ENCODE measurements at places on chromosomes 16 and 17.

GRCh38 chr17:12729086-12729485 is 60.2 kb upstream of the ARHGAP44 start:
- no peak for DNase-seq

DNA sequence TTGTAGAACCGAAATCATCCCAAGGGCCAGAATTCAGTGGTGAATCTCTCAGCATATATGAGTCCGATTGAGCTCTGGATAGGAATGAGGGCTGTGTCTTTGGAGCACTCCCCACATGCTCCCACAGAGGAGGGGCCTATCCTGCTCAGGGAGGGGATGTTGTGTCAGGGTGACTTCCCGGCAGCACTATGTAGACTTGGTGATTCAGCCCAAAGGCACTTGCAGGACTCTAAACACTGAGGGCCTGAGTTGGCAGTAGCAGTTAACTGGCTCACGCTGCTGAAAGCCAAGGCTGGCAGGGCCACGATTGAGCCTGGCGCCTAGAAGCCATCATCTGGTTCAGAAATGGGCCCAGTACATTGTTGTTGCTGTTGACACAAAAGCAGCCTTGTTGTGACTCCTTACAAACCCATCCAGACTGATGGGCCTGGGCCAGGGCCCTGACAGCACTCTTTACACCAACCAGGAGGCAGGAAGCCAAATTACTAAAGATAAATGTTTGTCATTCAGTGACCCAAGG is 31.9 kb downstream of the NMT1 start:
- no peak for DNase-seq

GRCh38 chr16:89279666-89280481 is 62.4 kb downstream of the ZNF778 start:
- DNase-seq, result no peak

DNA sequence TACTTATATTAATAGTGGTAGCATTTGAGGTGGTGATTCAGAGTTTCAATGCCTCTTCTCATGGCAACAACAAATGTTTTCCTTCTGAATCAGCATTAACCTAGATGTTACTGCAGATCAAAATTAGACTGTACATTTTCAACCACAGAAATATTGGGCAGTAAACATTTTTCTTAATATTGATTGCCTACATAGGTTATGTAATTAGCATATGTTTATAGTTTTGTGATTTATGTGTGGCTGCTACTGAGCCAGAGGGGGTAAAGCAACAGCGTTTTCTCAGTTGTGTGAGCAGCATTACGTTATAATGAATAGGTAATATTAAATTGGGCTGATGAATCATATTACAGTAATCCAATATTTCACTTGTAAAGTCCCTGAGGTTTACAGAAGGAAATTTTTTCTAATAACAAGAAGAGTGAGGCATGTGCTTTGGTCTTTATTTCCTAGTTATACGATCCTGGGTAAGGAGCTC is 18.8 kb upstream of the BMERB1 start:
- DNase-seq, result no peak

DNA sequence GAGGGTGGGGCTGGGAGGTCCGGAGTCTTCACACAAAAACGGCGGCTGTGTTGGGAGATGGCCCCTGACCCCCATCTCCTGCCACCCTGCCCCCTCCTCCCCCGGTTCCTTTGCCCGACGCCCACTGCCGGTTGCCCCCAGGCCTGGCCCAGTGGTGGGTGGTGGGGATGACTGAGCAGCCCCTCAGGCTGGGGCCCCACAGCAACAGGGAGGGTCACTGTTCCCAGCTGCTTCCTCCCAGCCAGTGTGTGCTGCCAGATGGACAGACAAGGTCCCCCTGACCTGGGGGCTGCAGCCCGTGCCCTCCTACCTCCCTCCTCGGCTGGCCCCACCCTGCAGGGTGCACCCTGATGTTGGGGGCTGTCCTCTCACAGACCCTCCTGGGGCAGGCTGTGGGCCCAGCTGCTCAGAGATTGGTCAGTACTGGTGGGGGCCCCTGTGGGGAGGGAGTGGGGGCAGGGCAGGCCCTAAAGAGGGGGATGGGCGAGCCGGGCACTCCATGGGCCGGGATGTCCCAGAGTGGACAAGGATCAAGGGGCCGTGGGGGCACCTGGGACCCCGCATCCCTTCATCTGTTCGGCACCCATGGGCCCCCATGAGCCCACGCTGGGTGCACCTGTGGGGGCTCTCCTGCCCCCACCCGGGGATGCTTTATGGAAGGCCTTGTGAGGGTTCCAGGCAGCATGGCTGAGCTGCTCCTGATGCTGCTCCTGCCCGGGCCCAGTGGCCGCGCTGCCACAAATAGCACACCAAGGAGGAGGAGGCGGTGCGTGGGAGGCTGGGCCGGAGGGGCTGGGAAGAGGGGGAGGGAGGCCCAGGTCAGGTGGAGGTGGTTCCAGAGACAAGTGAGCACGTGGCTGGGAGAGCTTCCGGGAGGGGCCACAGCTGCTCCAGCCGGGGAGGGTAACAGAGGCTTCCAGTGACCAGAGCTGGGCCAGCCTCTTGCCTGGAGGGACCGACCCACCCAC is 5.1 kb downstream of the C1QTNF8 start:
- no peak for DNase-seq

- DNase-seq, result no peak
Measured at GRCh38 chr17:83186751-83187421, 107.5 kb downstream of the METRNL start.

- DNase-seq, result no peak
Measured at GRCh38 chr17:29113334-29113733, 66.9 kb downstream of the MYO18A start.

- DNase-seq, result no peak
Measured at GRCh38 chr17:51908841-51909537, 249.5 kb downstream of the CA10 start.

- DNase-seq, result no peak
Measured at GRCh38 chr16:4270595-4270994, 2.2 kb downstream of the TFAP4 start.

DNA sequence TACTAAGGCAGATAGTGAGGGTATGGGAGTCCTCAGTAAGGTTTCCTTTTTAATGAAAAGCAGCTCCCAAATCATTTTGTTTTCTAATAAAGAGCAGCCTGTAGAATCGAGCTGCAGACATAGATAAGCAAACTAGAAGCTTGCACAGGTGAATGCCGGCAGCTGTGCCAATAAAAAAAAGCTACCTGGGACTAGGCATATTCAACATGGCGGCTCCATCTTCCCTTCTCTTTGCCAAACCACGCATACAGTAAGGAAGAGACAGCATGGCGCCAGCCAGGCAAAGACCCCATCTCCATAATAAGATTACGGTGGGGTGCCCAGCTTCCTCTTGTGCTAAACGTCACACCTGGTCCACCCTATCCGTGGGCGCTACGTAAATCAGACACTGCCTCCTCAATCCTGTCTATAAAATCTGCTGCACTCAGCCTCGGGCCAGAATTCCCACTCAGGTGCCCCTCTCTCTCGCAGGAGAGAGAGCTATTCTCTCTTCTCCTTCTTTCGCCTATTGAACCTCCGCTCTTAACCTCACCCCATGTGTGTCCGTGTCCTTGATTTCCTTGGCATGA is 92.7 kb upstream of the FA2H start:
- no peak for DNase-seq

DNA sequence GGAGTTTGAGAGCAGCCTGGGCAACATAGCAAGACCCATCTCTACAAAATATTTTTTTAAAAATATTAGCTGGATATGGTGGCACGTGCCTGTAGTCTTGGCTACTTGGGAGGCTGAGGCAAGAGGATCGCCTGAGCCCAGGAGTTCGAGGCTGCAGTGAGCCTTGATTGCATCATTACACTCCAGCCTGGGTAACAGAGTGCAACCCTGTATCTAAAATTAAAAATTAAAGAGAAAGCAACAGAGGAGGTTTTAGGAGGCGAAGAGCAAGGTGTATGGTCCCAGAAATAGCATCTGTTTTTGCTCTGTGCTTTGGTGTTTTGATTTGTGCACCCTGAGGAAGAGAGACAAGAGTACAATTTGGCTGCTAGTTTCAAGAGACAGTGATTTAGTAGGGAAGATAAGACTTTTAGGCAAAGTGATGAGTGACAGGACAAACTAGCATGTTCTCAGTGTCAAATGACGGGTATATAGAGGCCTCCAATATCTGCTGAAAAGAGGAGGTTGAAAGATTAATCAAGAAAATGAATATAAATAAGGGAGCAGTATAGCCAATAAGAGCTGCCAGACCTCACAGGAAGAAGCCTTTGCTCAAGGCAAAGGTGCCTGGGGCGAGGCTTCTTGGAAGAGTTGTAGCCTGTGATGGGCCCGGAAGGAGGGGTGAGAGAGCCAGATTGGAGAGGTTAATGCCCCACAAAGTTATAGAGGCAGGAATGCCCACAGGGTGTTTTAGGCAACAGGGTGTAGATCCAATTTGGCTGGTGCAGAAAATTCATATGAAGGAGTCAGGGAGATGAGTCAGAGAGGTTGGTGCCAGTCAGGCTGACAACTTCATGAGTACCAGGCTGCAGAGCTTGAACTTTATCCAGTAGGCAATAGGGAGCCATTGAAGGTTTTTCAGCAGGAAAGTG is 11.4 kb downstream of the HLF start:
- DNase-seq, result no peak

DNA sequence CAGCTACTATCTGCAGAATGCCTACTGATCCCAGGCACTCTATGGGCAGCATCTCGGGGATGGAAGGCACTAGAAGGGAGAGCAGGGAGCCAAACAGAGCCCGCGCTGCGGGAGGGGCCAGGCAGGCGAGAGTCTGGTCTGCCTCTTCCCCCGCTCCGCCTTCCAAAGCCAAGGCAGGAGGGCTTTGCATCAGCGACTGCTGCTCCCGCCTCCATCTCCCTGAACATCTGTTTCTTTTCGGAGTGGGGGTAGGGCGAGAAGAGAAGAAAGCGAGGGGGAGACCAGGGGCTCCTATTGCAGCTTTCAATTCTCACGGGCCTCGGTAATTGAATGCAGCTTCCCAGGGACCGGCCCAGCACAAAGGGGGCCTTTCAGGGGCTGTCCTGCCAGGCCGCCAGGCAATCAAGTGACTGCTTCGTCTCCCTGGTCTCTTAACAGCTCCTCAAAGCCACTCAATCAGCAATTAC is 31.4 kb upstream of the CDC42EP4 start:
- no peak for DNase-seq

DNA sequence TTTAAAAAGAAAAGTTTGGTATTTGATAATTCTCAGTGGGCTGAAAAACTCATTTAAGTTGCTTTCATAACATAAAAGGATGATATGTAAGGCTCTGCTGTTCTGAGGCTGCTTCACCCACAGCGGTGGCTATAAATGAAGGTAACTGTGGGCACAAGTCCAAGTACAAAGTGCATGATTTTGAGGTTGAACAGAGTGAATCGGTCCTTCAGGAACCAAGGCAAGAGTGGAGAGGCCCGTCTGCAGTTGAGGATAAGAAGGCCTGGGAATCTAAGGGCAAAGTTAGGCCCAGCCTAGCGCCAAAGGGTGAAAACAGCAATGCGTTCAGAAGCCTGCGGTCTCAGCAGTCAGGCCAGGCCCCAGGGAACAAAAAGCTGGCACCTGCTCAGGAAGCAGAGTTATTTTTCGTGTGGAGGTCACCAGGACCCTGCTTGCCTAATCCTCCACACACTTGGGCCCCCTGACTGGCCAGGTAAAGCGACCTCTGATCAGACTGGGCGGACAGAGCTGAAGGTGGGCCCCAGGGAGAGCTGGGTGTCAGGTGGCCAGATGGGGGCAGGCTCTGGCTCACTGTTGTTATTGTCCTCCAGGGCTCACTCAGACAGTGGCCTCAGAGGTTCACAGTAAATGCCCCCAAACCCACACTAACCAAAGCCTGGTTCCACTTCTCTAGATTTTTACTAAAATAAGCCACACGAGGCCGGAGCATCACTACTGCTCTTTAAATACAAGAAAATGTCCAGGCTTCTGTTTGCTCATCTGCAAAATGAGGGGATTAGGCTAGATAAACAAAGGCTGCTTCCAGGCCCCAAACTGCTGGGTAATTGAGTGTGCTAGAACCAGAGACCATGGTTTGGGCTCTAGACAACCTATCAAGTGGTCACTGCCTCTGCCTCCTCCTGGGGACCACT is 46.5 kb downstream of the TEX2 start:
- no peak for DNase-seq

DNA sequence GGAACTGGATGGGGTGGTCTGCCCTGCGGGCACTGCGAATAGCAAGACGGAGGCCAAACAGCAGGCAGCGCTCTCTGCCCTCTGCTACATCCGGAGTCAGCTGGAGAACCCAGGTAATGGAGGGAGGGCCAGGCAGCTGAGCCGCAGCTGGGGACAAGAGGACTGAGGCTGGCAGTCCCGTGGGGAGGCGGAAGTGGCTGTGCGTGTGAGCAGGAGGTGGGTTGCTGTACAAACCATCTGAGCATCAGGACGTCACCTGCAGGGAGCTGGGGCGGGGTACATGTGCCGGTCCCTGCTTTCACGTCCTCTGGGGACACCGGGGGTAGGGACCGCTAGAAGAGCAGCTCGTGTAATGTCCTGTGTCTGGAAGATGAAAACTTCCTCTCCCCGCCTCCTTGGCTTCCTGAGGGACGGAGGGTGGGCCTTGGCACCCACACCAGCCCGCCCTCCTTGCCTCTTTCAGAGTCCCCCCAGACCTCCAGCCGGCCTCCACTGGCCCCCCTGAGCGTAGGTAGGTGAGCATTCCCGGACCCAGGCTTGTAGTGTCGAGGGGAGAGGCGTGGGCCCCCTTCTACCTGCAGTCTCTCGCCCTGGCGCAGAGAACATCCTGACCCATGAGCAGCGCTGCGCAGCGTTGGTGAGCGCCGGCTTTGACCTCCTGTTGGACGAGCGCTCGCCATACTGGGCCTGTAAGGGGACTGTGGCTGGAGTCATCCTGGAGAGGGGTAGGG is 3.7 kb downstream of the ADAD2 start:
- peak; percentile 69 for DNase-seq

GRCh38 chr16:78902321-78902720 is 698.2 kb downstream of the MAF start:
- DNase-seq, result no peak

DNA sequence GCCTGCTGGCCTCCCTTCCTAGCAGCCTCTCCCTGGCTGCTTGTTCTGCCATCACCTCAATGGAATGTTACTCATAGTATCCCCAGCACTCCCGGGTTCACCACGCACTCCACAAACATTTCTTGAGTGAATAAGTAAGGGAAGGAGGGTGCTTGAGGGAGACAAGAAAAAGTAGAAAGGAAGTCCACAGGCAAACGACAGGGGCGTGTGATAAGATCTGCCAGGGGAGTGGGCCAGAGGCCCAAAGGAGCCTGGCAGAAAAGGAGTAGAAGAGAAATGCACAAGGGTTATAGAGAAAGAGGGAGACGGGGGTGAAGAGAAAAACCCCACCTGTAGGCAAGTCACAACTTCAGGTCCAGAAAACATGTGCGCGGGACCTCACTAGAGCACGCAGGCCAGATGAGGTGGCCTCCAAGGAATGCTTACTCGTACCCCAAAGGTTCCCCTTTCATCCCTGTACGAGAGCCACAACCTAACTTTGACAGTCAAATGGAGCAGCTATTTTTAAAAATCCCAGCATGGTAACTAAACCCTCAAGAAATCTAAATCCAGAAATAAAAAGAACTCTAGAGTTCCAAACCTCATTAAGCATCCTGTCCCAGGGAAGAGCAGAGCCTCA is 6.6 kb downstream of the ZDHHC7 start:
- no peak for DNase-seq

GRCh38 chr17:17387498-17388362 is 84.6 kb downstream of the NT5M start:
- peak; percentile 63 for DNase-seq
